ENCODE measurements at places on chromosomes 3 and 15.

GRCh38 chr3:172316758-172317157, 131.5 kb downstream of the GHSR start:
- no peak for DNase-seq

DNA sequence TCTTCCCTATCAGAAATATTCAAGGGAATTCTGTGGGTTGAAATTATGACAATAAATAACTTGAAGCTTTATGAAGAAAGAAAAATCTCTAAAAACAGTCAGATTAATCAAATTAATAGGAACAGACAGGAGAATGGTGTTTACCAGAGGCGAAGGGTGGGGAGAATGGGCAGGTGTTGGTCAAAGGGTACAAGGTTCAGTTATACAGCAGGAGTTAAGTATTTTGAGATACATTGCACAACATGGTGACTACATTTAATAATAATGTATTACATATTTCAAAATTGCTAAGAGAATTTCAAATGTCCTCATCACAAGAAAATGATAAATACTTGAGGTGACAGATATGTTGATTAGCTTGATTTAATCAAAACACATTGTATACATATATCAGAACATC, 18.6 kb downstream of the SPCS1 start:
- DNase-seq = no peak

- DNase-seq = no peak
These were observed 18.7 kb upstream of the PAQR9 start for GRCh38 chr3:142982038-142982773.

DNA sequence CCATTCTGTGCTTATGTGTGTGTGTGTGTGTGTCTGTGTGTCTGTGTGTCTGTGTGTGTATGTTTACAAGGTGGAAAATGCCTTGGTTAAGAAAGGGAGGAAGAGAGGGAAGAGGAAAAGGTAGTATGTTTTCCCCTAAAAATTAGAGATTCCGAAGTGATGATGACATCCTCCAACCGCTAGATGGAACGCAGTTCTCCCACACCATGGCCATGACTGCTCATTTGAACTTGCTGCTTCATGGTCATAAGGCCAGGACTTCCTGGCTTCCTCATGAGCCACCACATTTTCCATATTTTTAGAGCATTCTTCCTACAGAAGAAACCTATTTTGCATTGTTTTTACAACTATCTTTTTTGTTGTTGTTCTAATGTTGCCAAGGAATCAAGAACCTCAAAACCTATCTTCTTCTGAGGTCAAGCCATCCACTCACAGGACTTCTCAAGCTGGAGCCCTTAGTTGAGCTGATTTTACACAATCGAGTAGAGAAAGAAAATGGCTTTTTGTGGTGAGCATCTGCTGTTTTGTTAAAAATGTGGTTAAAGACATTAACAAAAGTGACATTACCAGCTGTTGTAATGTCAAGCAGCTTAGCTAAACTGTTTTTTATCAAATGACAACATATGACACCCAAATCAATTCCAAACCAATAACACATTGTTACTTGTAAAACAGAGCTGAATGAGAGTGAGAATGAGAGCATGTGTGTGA, 1091.0 kb downstream of the FHIT start:
- DNase-seq = no peak

GRCh38 chr15:38714309-38715072, 149.9 kb upstream of the RASGRP1 start:
- no peak for DNase-seq

DNA sequence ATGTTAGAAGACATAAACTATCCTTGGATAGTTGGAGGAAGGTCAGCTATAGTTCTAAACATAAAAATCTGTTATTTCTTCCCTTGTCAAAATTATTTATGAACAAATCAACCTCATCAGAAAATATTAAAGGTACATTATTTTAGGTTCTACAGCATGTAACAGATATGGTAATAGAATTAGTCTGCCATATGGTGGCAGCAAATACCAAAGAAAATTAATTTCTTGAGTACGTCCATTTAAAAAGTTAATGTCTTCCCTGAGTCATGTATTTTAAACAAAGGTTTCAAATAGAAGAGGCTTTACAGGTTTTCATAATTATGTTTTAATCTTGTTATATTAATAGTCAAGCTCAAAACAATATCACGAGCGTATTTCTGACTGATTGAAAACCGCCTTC, 17.9 kb upstream of the ANKRD28 start:
- DNase-seq = peak; percentile 10

GRCh38 chr15:47987461-47987860, 133.3 kb upstream of the SLC24A5 start:
- DNase-seq = no peak

GRCh38 chr3:127754411-127755304, 67.7 kb downstream of the MGLL start:
- DNase-seq = no peak

- no peak for DNase-seq
These were observed 22.7 kb downstream of the EFL1 start for GRCh38 chr15:82239685-82240391.

DNA sequence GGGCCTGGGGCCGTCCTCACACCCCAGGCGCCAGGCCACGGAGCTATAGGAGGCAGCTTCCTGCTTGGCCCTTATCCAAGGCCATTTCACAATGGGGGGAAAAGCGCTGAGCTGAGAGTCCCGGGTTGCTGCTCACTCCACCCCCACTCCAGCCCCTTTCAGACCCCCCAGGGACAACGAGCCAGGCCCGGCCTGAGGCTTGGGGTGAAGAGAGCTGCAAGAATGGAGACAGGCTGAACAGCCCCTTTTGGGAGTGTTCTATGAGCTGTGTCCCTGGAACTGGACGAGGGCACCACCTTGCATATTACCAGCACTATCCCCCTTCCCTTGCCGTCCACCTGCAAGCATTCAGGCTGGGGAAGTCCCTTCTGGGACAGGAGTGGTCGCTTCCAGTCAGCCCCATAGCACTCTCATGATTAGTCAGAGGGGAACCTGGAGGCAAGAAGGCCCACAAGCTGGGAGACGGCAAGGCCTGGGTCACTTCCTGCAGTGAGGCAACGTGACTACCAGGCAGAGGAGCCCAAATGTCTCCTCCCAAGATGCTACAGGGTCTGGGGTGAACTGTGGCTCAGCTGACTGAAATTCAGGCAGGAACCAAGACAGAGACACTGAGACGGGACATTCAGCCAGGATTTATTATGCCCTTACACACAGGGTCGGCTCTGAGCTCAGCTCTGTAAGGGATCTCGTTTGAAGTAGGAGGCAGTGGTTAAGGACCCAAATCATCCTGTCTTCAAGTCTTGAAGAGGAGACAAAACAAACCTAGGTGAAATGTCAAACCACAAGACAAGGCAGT, 8.6 kb upstream of the SRP14 start:
- peak; percentile 53 for DNase-seq

- no peak for DNase-seq
These were observed 15.7 kb downstream of the PLEKHO2 start for GRCh38 chr15:64857421-64857820.

DNA sequence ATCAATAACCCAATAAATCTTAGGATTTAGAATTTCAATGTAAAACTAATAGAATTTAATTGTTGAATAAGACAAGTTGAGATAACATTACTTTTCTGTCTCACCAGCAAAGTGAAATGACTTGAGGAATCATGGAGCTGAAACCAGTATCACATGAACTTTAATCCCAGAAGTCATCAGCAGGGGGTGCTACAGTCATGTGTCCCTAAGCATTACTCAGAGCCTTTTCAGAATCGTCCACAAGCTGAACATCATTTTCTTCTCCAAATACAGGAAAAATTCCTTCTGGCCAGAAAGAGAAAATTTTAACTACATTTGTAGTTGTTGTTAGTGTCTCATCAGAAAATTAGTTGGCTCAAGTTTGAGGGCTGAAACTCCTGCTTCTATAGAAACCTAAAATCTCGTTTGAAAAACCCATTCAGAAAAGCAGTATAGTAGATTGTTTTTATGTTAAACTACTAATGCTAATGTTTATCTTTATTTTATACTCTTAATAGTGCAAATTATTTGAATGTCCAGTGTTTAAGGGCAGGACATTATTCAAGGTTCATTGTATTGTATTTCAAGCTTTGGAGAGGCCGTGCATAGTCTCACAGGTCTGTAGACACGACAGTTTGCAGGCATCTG, 384.1 kb downstream of the PLOD2 start:
- no peak for DNase-seq

DNA sequence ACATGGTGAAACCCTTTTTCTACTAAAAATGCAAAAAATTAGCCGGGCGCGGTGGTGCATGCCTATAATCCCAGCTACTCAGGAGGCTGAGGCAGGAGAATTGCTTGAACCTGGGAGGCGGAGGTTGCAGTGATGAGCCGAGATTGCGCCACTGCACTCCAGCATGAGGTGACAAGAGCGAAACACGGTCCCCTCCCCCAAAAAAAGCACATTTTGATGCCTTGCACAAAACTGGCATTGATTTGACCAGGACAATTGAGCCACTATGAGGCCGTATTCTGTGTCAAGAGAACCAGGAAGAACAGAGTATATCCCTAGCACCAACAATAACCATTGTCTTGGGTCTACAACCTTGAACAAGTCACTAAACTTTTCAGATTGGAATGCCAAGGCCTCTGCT, 50.6 kb downstream of the SH3BP5 start:
- no peak for DNase-seq

DNA sequence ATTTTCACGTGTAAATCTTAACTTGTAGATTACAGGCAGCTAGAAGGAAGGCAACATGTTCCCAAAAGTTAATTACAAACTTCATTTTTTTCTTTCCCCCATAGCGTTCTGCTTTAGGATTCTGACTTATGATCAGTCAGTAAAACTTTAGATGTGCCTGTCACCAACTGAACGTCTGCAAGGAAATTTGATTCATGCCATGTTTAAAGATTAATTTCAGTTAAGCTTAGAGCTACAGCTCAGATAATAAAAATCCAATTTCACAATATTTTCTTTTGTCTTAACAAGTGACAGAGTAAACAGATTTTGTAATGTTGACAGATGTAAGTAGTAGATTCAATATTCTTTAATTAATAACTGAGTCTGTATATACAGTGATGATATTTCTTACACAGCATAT, 253.1 kb downstream of the NFKBIZ start:
- DNase-seq = no peak

DNA sequence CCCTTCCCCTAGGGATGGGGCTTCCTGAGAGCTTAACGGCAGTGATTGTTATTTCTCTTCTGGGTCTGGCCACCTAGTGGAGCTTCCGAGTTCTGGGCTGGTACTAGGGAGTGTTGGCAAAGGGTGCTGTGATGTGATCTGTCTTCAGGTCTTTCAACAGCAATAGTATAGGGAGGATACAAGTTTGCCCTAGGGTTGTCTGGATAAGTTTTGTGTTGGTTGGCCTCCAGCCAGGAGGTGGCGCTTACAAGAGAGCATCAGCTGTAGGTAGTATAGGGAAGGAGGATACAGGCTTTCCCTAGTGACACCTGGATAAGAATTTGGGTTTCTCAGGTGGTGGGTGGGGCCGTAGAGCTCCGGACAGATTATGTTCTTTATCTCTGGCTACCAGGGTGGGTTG, 19.2 kb upstream of the CPOX start:
- DNase-seq = no peak

All from right kidney (tissue), 9 donors.